Smooth muscle cell of the pulmonary artery (primary cell): ENCODE measurements at places on chromosomes 7 and 10. TPM values are rescaled to one million over a fixed set of nuclear protein-coding genes. Genes with fewer than 3 reads are reported as not detected.

Gene HBP1
- total RNA-seq: 64.5 and 118 TPM in 2 replicates

Gene FEZF1
- total RNA-seq: not detected in 2 replicates

Gene ZNF33A
- total RNA-seq: 13.2 and 15.2 TPM in 2 replicates

Gene OR6B1
- total RNA-seq: not detected in 2 replicates

Gene GALNT17
- 0.13 TPM in 1 of 2 replicates, not detected in the other for total RNA-seq

Gene NPSR1
- total RNA-seq: not detected in 2 replicates

Gene FGL2
- total RNA-seq: 86.5 and 91.3 TPM in 2 replicates

Gene VAX1
- total RNA-seq: not detected in 2 replicates

Gene HOXA13
- total RNA-seq: not detected in 2 replicates

Gene SPDYE9
- not detected in 2 replicates for total RNA-seq

Gene GARIN1A
- total RNA-seq: 1.3 and 1.4 TPM in 2 replicates

Gene TRPV5
- not detected in 2 replicates for total RNA-seq
